SJCRH30 (cell line): ENCODE measurements at places on chromosomes 11 and 22. TPM values are rescaled to one million over a fixed set of nuclear protein-coding genes. Genes with fewer than 3 reads are reported as not detected.

DNA sequence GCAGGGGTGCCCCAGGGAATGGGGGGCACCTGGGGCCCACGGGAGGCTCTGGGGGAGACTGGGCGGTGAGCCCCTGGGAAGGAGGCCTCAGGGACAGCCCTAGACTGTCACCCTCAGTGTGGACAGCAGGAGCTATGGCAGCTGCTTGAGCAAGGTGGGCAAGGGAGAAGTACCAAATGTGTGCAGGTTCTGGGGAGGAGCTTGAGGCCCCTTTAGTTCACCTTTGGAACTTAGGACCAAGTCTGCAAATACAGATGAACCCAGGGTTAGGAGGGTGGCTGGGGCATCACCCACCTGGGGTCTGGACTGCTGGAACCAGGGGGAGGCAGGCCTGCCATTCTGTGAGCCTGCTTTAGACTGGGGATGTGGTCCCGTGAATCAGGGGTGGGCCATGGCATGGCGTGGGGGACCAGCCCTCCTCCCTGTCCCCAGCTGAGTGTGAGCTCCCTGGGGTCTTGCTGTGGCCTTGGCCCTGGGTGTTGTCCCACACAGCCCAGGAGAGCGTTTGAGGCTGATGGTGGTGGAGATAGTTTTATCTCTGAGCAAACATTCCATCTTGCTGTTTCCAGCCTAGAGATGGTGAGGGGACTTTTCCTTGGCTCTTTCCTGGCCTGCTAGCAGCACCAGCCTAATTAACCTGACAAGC, 122.3 kb downstream of the KCNQ1 start:
- DNase-seq: no peak

- DNase-seq: no peak
These were observed 321.1 kb downstream of the AASDHPPT start for GRCh38 chr11:106398502-106399075.

SLCO2B1 gene
- total RNA-seq: 0.20 and 0.73 TPM in 2 replicates

DNA sequence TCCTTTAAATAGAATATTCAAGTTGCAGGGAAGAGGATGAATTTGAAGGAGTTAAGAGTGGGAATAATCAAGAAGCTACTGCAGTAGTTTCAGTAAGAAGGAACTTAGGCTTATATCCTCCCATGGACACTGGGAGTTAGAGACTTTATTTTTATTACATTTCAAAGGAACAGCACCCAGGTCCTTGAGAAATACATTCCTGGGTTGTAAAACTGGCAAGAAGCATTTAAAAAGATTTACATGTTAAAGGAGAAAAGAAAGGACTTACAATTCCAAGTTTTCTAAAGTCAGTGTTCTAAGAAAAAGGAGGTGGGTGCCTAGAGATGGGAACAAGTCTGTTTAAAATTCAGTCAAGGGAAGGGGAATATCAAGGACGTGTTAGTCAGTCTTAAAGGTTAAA, 306.9 kb downstream of the JRKL start:
- no peak for DNase-seq

BIRC3 gene
- 0.08 TPM in 1 of 2 replicates, not detected in the other for total RNA-seq

GRM5 gene
- total RNA-seq: 0.03 and 0.04 TPM in 2 replicates

GRCh38 chr11:122637541-122637940, 18.0 kb upstream of the UBASH3B start:
- DNase-seq: peak; percentile 4

ALG12 gene
- total RNA-seq: 24.2 and 24.3 TPM in 2 replicates

- DNase-seq: no peak
These were observed 17.1 kb upstream of the GDPD4 start for GRCh38 chr11:77318600-77318999.

- no peak for DNase-seq
These were observed 106.4 kb upstream of the ANO1 start for GRCh38 chr11:69971741-69972140.

GRCh38 chr22:24146791-24147353, 34.4 kb upstream of the SUSD2 start:
- DNase-seq: peak; percentile 92

SCGB1D2 gene
- total RNA-seq: not detected in 2 replicates

SEPTIN3 gene
- 1.1 TPM in 2 replicates for total RNA-seq

DNA sequence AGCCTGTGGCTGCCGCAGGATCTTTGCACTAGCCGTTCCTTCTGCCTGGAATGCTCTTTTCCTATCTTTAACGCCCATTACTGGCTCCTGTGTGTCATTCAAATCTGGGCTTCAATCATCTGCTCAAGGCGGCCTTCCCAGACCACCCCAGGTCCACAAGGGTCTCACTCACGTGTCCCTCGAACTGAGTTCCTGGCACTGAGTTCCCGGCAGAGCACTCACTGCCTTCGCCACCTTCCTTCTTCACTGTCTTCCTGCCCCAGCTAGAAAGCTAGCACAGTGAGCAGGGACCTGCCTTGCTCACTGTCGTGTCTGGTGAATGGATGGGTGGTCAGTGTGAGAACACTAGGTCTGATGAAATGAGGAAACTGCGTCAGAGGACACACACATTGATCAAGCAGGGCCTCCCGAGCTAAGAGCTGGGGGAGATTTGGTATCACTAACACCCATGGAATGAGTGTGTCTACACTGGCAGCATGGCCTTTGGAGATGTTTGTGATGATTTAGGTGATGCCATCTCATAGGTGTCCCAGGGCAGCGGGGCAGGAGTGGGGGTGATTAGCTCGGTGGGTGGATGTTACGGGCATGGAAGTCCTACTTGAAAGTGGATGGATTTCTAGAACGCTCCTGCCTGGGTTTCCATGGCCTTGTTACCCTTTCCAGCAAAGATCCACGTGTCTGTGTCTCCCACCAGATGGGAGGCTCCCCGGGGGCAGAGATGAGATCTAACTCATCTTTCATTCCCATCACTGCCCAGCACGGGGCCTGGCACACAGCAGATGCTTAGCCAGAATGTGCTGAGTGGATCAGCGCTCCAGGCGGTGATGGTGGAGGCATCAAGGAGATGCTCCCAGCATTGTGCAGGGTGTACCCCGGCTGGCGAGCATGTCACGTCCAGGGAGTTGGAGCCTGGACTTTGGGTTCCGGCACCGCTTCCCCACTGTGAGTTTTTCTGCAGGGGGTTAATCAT, 64.5 kb downstream of the SHISAL1 start:
- DNase-seq: no peak

SYT8 gene
- total RNA-seq: 1.7 and 2.7 TPM in 2 replicates

DNA sequence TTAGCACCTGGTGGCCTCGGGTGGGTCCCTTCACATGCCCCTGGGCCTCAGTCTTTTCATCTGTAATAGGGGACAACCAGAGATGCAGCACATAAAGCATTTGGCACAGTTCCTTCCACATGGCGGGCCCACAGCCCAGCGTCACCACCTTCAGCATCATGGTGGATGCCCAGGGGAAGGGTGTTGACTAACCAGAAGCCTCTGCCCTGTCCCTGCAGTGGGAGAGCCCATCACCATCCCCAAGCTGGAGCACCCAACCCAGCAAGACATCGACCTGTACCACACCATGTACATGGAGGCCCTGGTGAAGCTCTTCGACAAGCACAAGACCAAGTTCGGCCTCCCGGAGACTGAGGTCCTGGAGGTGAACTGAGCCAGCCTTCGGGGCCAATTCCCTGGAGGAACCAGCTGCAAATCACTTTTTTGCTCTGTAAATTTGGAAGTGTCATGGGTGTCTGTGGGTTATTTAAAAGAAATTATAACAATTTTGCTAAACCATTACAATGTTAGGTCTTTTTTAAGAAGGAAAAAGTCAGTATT, 14.8 kb upstream of the UVRAG start:
- DNase-seq: no peak

- DNase-seq: no peak
These were observed 375.6 kb downstream of the KCNA4 start for GRCh38 chr11:29641201-29641600.

GRCh38 chr11:89168396-89168795, 9.3 kb upstream of the TYR start:
- peak; percentile 2 for DNase-seq

ZNF280B gene
- total RNA-seq: 0.18 and 0.24 TPM in 2 replicates

CARNS1 gene
- 0.05 and 0.08 TPM in 2 replicates for total RNA-seq

YPEL1 gene
- 3.2 and 4.0 TPM in 2 replicates for total RNA-seq

DNA sequence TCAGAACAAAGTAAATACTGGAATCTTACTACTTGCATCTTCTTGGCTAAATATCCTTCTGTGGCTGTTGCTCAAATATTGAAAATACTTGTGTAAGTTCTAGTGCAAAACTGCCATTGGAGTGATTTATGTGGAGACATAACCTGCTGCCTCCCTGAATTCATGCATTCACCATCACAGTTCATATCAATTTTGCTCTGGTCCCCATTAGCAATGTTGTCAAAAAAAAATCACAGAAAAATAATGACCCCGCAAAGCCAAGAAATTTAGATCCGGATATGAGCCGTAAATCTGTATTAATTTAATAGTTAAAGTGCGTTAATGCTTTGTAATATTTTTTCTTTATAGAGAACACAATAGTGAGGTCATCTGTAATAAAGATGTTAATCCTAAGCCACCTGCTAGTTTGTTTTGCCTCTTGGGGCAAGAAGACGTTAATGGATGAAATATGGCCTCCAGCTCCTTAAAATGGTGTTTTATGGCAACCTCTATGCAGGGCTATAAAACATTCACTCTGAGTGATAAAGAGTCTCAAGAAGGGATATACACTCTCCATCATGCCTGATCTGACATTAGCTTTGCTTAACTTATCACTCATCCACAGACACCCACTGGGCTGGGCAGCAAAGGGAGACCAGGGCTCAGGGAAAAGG, 255.9 kb downstream of the INSC start:
- no peak for DNase-seq

DNA sequence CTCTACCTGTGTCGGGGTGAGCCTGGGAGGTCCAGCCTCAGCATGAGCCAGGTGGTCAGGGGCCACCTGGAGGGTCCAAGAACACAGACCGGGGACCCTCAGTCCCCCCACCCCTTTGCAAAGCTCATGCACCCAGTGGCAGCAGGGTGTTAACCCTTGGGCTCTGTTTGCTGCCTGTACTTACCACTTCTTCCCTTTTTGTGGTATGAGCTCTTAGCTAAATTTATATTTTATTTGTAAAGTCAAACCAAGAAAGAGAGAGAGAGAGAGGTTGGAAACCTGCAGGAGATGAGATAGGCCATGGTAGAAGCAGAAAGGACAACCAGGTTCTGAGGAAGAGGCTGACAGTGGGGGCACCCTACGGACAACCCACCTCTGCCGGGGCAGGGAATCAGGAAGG, 29.9 kb downstream of the IL10RA start:
- no peak for DNase-seq

GRCh38 chr11:61442616-61443015, 12.7 kb downstream of the SDHAF2 start:
- DNase-seq: no peak

DNA sequence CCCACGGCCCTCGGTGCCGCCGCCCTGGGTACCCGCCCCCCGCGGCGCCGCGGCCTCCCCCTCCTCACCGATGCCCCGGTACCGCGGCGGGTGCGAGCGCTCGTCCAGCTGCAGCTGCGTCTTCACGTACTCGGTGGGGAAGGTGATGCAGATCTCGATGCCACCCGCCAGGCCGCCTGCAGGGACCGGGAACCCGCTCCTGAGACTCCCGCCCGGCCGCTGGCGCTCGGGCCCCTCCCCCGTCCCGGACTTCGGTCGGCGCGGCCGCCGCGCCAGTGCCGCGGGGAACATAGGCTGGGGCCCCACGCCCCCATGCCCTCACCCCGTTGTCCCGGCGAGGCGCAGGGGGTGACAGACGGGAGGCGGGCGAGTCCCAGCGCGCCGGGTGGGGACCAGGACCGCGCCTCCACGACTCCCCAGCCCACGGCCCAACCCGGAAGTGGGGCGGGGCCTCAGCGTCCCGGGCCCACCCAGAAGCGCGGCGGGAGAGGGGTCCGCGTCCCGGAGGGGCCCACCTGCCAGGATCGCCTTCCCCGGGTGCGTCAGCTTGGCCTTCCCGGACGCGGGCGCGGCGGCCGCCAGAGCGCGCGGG, 375 bp downstream of the SLC25A1 start:
- DNase-seq: no peak

DNA sequence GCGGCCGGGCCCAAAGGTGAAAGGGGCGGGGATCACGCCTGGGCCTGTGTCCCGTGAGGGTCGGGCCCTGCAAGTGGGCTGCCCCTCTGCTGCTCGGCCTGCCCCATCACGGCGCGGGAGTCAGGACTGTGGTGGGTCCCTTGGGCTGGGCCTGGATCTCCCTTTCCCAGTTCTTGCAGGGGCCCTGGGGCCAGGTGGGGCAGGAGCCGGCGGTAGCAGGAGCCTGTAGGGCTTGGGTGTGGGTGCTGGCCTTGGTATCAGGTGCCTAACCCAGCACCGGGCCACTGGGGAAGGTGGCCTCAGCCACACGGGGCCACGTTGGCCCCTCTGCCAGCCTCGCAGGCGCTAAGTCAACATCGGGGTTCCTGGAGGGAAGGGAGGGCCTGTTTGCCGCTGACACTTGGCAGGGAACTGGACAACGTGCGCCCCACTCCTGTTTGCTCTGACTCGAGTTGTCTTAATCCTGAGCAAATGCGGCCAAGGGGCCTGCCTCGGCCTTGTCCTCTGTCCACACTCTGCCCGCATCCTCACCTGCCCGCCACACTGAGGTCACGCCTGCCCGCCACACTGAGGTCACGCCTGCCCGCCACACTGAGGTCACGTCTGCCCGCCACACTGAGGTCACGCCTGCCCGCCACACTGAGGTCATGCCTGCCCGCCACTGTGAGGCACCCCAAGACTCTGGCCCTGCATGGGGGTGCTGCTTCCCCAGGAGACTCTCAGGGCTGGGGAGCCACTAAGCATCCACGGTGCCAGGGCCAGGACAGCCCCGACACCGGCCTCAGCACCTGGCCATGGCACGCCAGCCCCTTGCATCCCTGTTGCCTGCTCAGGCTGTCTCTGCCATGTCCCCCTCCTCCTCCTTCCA, 14.2 kb upstream of the MUC5B start:
- DNase-seq: no peak

- DNase-seq: peak; percentile 44
These were observed at the start of gene FOSL1 for GRCh38 chr11:65900125-65900898. Gene FOSL1, minus strand, starts transcription at chr11:65900388. Its CDS starts 49 bp downstream, at chr11:65900339.
